ENCODE measurements at places on chromosomes 3 and 15.

- no peak for DNase-seq
Measured at GRCh38 chr3:152295344-152295743, 26.6 kb downstream of the MBNL1 start.

- DNase-seq: no peak
Measured at GRCh38 chr15:29934251-29934650, 112.0 kb upstream of the TJP1 start.

DNA sequence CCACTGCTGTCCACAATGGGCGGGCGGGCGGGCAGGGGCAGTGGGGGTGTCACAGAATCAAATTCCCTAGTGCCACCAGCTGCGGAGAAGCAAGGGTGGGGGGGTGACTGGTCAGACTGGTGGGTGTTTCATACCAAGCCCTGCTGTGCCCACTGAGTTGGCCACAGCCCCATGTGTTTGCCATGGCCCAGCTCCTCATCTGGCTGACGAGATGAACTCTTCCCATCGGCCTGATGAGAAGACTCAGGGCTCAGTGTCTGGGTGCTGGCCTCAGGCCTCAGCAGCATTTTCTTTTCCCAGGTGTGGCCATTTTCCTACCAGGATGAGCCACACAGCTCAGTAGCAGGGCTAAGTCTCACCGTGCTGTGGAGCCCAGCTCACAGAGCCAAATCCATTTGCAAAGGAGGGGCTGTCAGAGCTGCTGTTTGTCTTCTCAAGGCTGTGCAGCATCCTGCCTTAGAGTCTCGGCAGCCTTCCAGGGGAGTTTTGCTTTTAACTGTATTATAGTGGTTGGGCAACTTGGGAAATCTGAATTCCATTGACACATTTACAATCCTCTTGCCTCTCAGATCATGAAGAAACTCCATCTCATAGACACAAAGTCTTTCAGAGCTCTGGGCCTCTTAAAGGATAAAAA lies 176.8 kb downstream of the ABHD5 start:
- no peak for DNase-seq

DNA sequence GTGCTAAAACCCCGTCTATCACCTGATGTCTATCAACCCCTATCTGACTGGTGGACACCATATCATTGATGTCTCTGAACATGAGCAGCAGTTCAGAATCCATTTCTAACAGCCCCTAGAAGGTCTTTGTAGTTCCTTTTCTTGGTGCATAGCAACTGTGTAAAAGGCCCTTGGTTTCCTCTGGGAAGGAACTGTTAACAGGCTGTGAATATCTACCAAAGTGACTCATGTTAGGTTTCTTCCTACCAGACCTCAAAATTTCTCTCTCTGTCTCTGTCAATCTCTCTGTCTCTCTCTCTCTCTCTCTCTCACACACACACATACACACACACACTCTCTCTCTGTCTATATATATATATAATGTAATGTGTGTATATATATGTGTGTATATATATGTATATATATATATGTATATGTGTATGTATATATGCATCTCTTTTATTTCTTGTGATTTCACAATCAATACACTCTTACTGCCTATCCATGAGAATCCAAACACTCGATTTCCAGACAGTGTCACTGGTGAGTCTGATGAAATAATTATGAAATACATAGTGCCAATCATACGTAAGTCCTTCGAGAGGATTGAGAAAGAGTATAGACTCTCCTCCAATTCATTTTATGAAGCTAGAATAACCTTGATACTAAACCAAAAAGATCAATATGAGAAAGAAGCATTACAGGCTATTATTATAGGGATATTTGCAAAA lies 335.9 kb upstream of the SLCO3A1 start:
- DNase-seq: no peak

GRCh38 chr3:16877911-16878310 lies 6.8 kb upstream of the PLCL2 start:
- no peak for DNase-seq

Data from activated naive CD8-positive, alpha-beta T cell treated with anti-CD3 and anti-CD28 coated beads, Interleukin-2, amount 50 U/mL, for 16 hours (primary cell).